HFFc6 (cell line): ENCODE measurements at places on chromosomes 5 and 9. TPM values are rescaled to one million over a fixed set of nuclear protein-coding genes. Genes with fewer than 3 reads are reported as not detected.

- no peak for DNase-seq
Measured at GRCh38 chr9:68750255-68750654, 45.2 kb downstream of the PIP5K1B start.

DNA sequence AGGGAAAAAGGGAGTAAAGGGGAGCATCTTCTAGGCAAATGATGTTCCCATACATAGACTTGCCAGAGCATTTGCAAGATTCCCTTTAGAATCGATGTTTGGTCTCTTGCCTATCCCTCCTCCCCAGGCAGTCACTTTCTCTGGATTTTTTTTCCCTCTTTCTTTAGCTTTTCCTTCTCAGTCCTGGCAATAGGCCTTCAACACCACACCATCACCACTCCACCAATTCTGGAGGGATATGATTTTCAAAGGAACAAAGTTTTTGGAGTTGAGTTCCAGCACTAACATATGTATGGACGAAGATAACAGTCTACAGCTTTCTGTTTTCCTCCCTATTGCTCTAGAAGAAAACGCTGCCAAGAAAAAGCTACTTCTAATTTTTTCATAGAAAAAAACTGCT lies 377.4 kb downstream of the PDE4D start:
- DNase-seq: no peak

DNA sequence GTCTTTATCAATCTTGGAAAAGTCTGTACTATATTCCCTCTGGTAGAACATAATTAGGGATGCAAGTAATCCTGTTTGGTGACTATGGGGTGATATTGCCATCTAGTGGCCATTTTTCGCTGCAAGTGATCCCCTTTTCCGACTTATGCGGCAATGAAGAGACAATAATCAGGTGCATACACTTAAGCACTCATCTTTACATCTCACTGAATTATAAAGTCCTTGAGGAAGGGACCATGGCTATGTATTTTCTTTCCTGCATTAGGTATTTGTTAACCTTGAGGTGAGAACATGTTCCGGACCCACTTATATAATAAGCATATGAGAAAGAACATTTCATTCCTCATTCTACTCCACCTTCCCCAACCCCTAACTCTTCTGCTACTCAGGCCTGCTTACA lies 19.6 kb upstream of the LIX1 start:
- DNase-seq: peak; percentile 43

GRCh38 chr5:126808521-126808988 lies 31.6 kb downstream of the LMNB1 start:
- DNase-seq: peak; percentile 18

DNA sequence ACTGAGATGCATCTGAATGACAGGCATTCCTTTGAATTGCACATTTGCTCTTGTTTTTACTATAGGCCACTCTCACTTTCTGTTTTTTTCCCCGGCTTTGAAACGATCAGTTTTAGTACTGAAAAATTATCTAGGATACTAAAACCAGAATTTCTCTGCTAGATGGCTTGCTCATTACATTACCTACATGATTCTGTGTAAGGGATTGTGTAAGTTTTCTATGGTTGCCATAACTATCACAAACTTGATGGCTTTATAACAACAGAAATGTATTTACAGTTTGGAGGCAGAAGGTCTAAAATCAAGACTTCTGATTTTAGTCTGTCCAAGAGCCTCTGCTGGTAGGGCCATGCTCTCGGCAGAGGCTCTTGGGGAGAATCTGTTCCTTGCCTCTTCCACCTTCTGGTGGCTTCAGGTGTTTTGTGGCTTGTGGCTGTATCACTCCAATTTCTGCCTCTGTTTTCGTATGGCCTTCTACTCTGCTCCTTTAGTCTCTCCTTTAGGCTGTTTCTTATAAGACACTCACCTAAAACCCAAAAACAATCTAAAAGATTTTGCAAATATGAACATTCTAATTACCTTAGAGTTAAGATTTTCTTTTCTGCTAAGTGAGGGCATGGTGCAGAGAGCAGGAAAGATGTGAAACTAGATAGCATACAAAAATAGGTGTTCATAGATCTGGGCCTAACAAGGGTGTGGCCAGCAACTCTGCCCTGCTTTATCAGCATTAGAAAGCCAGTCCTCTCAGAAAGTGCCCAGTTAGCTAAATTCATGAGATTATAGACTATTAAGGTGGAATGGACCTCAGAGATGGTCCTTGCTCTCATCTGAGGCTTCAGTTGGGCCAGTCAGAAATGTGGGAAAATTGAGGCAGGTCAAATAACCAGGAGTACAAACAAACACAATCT lies 93.3 kb upstream of the CDKN2B start:
- DNase-seq: no peak

DNA sequence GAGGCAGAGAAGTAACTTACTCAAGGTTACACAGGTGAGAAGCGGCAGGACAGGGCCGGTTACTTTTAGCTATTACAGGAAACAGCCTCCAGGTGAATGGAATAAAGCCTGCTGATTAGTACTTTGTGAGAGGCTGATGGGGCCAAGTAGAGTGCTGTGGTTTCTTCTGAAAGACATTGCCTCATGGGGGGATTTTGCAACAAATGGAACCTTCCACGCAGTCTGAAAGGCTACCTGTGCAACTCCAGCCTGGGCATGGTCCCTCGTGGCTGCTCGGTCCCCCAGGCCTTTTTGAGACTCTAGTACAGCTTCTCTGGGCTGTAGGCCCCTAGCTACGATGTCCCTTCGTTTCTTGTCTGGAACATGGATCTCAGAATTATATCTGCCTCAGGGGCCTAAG lies 2.0 kb downstream of the TMEM268 start:
- DNase-seq: no peak

- no peak for DNase-seq
Measured at GRCh38 chr9:84556556-84556955, 113.0 kb upstream of the NTRK2 start.

GRCh38 chr9:83512621-83513020 lies 25.6 kb downstream of the FRMD3 start:
- DNase-seq: no peak

DNA sequence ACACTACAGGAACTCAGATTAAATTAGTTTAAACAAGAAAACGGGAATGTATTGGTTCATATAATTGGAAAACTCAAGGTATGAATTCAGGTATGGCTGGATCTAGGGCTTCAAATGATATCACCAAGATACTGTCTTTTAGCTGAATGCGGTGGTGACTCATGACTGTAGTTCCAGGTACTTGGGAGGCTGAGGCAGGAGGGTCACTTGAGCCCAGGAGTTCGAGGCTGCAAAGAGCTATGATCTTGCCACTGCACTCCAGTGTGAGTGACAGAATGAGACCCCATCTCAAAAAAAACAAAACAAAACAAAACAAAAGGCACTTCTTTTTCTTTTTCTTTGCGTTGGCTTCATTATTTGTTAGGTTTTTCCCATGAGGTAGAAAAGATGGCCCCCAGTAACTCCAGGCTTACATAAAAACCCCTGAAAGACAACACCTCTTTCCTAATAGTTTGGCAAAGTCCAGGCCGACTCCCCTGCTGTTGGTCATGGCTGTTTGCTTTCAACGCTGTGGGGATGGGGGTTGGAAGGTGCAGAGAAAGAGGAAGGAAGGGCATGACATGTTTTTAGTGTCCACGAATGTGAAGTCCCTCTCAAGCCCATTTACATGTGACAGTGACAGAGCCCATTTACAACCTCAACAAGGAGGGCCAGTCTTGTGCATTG lies 39.8 kb upstream of the CRB2 start:
- DNase-seq: no peak

DNA sequence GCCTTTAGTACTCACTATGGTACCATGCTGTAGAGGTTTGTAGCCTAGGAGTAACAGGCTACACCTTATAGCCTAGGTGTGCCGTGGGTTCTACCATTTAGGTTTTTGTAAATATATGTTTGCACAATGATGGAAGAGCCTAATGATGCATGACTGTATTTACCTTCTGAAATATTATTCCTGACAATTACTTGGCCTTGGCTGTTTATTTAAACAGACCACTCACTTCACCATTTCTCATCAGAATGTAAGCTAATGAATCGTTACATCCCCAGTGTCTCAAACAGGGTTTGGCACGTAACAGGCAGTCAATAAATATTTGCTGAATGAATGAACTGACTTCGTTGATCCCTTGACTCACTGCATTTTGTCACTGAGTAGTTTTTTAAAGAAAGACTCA lies 93.1 kb downstream of the MED27 start:
- peak; percentile 53 for DNase-seq

GRCh38 chr9:129584136-129584535 lies 36.8 kb downstream of the C9orf50 start:
- DNase-seq: peak; percentile 76

- DNase-seq: no peak
Measured at GRCh38 chr5:56914678-56915077, 5.3 kb downstream of the SETD9 start.

DNA sequence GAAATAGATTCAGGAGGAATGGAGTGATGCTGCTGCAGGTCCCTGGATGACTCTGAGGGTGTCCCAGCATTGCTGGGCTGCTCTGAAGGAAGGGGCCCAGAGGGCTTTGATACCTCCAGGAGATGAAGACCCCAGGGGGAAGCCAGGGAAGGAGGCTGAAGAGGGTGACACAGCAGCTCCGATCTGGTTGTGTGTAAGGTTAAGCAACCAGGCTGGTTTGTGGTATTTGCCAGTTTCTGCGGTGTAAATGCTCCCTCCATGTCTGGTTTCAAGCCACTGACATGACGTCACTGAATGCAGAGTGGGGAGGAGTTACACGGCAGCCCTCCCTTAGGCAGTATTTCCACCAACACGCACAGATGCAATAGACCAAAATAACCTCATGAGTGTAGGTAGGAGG lies 40.0 kb upstream of the ORM1 start:
- peak; percentile 93 for DNase-seq

DNA sequence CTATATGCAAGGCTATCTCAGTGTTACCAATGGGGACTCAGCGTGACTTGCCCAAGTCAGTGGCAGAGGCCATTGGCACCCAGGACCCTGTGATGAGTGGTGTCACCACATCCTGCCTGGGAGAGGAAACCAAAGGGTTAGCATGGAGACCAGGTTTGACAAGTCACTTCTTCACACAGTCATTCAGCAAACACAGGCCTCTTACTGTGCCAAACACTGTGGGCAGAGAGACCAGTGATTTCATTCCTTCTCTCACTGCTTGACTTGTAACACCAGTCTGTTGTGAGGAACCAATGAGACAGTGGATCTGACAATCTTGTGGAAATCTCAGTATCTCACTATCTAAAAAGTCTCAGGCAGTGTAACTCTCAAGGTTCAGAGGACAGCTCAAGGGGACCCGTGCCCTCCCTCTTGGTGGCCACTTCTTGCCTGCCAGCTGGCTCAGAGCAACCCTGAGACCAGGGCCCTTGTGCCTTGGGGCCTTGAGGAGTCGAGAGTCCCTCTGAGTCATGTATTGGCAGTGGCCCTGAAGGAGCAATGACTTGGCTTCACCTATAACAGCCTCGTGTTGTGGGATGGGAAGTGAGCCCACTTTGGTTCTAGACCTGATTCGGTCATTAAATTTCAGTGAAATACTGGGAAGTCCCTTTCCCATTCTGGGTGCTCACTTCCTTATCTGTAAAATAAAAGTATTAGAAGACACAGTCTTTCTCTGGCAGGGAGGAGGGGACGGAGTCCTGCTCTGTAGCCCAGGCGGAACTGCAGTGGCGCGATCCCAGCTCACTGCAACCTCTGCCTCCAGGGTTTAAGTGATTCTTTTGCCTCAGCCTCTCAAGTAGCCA lies 1.6 kb downstream of the FABP6 start:
- no peak for DNase-seq

GRCh38 chr5:83715236-83716065 lies 5.2 kb downstream of the HAPLN1 start:
- DNase-seq: no peak

DNA sequence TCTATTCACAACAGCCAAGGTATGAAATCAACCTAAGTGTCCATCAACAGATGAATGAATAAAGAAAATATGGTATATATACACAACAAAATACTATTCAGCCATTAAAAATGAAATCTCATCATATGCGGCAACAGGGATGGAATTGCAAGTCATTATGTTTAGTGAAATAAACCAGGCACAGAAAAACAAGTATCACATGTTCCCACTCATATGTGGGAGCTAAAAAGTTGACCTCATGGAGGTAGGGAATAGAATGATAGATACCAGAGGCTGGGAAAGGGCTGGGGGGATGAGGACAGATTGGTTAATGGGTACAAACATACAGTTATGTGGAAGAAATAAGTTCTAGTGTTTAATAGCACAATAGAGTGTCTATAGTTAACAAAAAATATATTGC lies 149.7 kb downstream of the DEPDC1B start:
- DNase-seq: no peak

DNA sequence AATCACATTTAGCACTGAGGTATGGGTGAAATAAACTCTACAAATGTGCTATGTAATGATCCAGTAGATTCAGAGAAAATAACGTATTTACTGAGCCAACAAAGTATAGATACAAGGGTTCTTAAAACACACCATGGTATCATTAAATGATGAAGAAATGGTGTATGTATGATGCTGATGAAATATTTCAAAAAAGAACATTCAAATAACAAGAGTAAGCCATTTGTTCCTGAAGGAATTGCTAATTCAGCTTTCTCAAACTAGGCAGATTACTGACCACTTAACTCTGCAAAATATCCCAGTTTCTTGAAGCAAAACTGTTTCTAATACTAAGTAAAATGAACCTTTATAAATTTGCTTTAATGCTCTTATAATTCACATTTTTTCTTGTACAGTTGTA lies 97.6 kb upstream of the IFNE start:
- DNase-seq: no peak

DNA sequence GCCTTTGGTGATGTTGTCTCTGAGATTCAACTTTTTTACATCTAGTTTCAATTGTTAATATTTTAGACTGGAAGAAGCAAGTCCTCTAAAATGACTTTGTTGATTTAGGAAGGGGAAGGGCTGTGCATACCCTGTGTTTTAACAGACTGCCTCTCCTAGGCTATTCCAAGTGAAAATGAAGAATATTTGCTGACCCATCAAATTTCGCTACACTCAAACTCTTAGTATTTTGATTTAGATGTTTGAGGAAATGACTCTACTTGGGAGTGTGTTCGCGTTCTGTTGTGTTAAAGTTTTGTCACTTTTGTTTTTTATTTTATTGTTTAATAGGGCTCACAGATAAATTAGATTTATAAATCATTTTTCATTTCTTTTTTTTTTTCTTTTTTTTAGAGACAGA lies 3.6 kb downstream of the MARVELD2 start:
- no peak for DNase-seq

- DNase-seq: peak; percentile 50
Measured at GRCh38 chr9:98707166-98708102, 1.3 kb downstream of the GABBR2 start.

GRCh38 chr9:109264877-109265587 lies 55.8 kb downstream of the EPB41L4B start:
- DNase-seq: no peak

The RGS7BP gene
- not detected in 3 replicates for total RNA-seq

The SPRY4 gene
- 26.1 to 27.5 TPM (median 27.5 TPM) in 3 replicates for total RNA-seq

The IFNE gene
- total RNA-seq: 0.84 to 1.6 TPM (median 1.4 TPM) in 3 replicates

The BSPRY gene
- not detected in 3 replicates for total RNA-seq

The CDO1 gene
- total RNA-seq: 0.27 TPM in 1 of 3 replicates, not detected in the others

The TTC23L gene
- not detected in 3 replicates for total RNA-seq

The PCDHB11 gene
- 0.27 to 0.56 TPM (median 0.43 TPM) in 3 replicates for total RNA-seq

The MAMDC4 gene
- total RNA-seq: 2.3 and 3.2 TPM in 2 replicates

The TOR1A gene
- 67.9 to 72.2 TPM (median 70.2 TPM) in 3 replicates for total RNA-seq
